Muscle of leg (tissue), 16 donors: ENCODE measurements at places on chromosomes 1 and 21. TPM values are rescaled to one million over a fixed set of nuclear protein-coding genes. Genes with fewer than 3 reads are reported as not detected.

DNA sequence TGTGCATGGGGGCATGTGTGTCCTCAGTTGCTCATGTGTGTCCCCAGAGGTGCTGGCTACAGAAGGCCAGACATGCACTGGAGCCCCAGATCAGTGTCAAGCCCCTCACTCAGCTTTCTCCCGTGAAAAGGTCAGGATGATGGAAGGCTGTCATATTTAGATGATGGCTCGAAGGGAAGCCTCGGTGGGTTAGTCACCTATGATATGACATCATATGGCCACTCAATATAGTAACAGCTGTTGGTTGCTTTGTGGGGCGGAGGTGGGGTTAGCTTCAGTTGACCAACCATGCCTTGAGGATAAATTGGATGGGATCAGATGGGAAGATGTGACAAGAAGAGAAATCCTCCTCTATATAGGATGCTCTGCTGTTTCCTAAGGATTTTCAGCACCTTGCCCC lies 43.5 kb upstream of the ATF3 start:
- H3K36me3 ChIP-seq = no peaks in the 10 kb centered on the region
- peaks cover 16% of the 10 kb centered on the region for H3K4me1 ChIP-seq
- DNase-seq = no peak
- H3K4me3 ChIP-seq = no peak overlapping the region
- H3K27ac ChIP-seq = no peak overlapping the region
- no peaks in the 10 kb centered on the region for H3K27me3 ChIP-seq

GRCh38 chr1:66085600-66085999 lies 292.9 kb downstream of the PDE4B start:
- no peak for DNase-seq
- no peaks in the 10 kb centered on the region for H3K27me3 ChIP-seq
- H3K4me3 ChIP-seq = no peak overlapping the region
- no peak overlapping the region for H3K27ac ChIP-seq
- H3K36me3 ChIP-seq = no peaks in the 10 kb centered on the region

DNA sequence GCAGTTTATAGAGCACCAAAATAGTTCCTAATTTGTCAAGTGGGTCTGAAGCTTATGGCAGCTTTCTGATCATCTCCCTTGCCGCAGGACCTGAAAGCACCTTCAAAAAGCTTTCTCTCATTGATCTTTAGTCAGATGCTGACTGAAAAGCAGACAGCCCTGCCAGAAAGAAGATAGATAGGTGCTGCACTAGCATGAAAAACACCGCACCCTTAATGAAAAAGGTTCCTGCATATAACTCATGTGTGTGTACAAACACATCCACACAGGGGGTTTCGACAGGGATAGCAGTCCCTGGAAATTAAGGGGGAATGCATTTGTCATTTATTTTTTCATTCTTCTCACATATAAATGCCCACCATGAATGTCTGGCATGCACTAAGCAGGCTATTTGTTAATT lies 361.7 kb upstream of the SNX7 start:
- H3K4me3 ChIP-seq = no peak overlapping the region
- H3K27ac ChIP-seq = no peak overlapping the region
- no peaks in the 10 kb centered on the region for H3K27me3 ChIP-seq
- no peak for DNase-seq

DNA sequence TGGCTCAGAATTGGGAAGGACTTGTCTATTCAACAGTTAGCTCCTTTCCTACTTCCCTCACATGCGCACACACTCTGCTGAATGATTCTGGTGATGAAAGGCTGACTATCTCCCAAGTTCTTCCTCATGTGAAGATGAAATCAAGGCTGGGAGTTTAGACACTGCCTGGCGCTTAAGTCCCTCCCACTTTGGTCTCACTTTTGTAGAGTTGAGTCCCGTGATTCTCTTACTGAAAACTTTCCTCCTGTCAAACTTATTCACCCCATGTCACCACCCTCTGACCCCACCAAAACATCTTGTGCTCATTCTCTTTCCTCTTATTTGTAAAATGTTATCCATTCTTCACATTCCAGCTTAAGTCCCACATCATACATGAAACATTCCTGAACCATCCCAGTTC lies 8.4 kb upstream of the MRPS6 start:
- H3K4me3 ChIP-seq = no peak overlapping the region
- DNase-seq = no peak
- H3K27me3 ChIP-seq = peaks cover 4% of the 10 kb centered on the region
- H3K36me3 ChIP-seq = no peaks in the 10 kb centered on the region
- no peak overlapping the region for H3K27ac ChIP-seq

RHBG gene
- total RNA-seq = not detected

ANKRD65 gene
- total RNA-seq = 13.9 TPM

- H3K27ac ChIP-seq = no peak overlapping the region
- peaks cover 2% of the 10 kb centered on the region for H3K27me3 ChIP-seq
- no peaks in the 10 kb centered on the region for H3K4me1 ChIP-seq
- H3K4me3 ChIP-seq = no peak overlapping the region
- no peak for DNase-seq
- no peaks in the 10 kb centered on the region for H3K36me3 ChIP-seq
These were observed 84.6 kb upstream of the SSX2IP start for GRCh38 chr1:84774669-84775534.

DNA sequence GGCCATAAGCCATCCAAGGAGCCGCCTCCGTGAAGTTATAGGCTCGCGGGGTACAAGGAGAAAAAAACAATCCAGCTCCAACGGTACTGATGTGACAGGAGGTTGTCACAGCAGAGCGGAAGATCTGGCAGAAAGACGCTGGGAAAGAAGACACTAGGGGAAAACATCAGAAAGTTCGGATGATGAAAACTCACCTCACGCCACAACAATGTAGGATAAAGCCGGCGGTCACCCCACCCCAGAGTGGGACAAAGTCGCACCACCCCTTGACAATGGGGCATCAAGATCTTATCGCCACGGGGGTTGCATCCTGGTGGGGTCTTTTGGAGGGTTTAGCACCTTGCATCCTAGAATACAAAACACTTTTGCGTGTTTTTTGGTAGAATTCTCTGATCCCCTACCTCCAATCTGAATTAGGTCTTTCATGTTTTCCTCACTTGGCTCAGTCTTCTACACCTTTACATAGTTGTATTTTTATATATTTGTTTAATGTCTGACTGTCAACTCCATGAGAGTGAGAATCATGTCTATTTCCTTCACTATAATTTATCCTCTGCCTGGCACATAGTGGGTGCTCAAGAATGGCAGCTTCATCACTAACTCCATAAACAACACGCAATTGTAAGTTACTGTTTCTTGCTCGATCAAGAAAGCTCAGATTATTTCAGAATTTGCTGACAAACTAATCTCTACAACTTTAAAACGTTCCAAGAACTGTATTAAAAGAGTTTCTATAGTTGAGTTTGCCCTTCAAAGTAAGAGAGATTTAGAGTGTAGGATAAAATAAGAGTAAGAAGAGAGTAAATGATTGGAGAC lies 611 bp upstream of the ZSWIM5 start:
- H3K4me3 ChIP-seq = peak overlapping the region; percentile 39
- DNase-seq = no peak
- peaks cover 33% of the 10 kb centered on the region for H3K27me3 ChIP-seq
- H3K4me1 ChIP-seq = peaks cover 7% of the 10 kb centered on the region
- H3K36me3 ChIP-seq = no peaks in the 10 kb centered on the region

DNA sequence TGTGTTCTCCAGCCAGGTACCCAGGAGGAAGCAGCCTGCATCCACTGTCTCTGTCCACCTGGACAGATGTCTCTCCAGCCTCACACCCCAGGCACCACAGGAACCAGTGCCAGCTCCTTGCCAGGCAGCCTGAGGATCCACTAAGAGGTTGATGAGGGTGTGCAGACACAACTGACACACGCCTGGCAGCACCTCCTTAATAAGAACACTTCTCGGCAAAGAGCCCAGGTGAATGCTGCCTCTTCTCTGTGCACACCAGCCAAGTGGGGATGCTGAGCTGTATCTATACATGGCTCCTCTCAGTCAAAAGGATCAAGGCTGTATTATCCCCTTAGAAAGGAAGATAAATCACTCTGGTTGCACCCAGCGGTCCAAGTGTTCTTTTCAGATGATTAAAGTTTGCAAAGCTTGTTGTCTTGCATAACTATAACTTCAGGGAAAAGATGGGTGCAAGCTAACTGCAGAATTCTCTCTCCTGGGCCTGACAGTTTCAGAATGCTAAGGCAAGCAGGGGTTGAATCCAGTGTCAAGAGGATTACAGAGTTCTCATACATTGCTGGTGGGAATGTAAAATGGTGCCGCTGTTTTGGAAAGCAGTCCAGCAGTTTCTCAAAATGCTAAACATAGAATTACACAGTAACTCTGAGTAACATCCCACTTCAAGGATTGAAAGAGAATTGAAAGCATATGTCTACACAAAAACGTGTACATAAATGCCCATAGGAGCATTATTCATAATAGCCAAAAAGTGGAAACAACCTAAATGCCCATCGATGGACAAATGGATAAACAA lies 3.7 kb upstream of the CAPN8 start:
- H3K27me3 ChIP-seq = peaks cover 7% of the 10 kb centered on the region
- no peak for DNase-seq
- H3K27ac ChIP-seq = no peak overlapping the region
- H3K4me3 ChIP-seq = no peak overlapping the region
- no peaks in the 10 kb centered on the region for H3K36me3 ChIP-seq
- no peaks in the 10 kb centered on the region for H3K4me1 ChIP-seq

CASQ1 gene
- total RNA-seq = 827 TPM

DNA sequence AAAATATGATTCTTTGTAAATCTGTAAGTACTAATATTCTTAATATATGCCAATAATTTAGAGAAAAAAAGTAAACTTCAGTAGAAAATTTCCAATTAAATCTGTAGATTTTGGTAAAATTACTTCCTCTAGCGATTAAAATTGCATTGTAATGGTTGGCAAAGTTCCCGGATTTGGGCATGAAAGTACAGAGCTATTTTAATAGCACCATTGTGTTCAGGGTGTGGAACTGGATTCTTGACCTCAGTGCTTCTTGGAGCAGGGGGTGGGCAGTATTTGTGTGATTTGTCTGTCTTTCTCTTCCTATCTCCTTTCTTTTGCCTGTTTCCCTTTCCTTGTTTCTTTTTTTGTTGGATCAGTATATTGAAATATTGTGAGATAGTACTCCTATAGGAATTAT lies 72.1 kb downstream of the DNM3 start:
- no peak overlapping the region for H3K4me3 ChIP-seq
- no peaks in the 10 kb centered on the region for H3K27me3 ChIP-seq
- H3K36me3 ChIP-seq = no peaks in the 10 kb centered on the region
- no peak overlapping the region for H3K27ac ChIP-seq

- H3K27me3 ChIP-seq = peaks cover 32% of the 10 kb centered on the region
- H3K4me3 ChIP-seq = no peak overlapping the region
These were observed 36.8 kb upstream of the RUNX3 start for GRCh38 chr1:24966724-24967346.

RASSF5 gene
- 3.6 TPM for total RNA-seq

GRCh38 chr21:18493422-18493821 lies 89.8 kb upstream of the TMPRSS15 start:
- no peaks in the 10 kb centered on the region for H3K36me3 ChIP-seq
- no peak overlapping the region for H3K4me3 ChIP-seq
- no peak overlapping the region for H3K27ac ChIP-seq
- no peaks in the 10 kb centered on the region for H3K4me1 ChIP-seq

- H3K27ac ChIP-seq = no peak overlapping the region
- H3K4me1 ChIP-seq = peaks cover 54% of the 10 kb centered on the region
- H3K36me3 ChIP-seq = peaks cover 12% of the 10 kb centered on the region
These were observed 74.9 kb downstream of the CAPZB start for GRCh38 chr1:19410393-19410792.

DNA sequence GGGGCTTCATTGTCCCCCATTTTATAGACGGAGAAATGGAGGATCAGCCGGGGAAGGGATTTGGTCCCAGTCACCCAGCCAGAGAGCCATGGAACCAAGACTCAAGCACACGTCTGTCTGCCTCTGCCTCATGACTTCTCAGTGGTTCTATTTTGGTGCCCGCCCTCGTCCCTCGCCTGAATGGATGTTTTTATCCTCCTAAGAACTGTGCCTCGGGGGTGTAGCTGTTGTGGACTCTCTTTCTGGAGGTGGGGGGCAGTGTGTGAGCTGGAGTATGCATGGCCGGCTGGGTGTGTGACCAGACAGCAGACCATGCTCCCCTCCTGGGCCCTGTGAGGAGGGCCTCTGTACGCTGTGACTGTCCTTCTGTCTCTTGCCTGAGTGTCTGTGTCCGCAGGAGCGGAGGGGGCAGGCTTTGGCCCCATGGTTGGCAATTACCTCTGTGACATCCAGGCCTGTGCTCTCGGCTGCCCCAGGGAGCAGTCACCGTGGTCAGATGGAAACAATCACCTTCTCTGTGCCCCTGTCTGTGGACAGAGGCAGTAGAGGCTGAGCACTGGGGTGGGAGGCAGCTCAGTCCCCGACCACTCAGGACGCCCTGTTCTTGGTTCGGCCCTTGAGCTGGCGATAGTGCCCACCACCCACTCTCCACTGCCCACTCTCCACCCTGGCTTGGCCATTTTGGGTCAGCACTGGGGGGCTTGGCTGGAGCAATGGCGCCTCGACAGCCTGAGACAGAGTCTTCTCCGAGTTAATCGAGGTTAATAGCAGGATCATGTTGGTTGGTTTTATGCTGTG lies 20.4 kb downstream of the WNT4 start:
- peaks cover 24% of the 10 kb centered on the region for H3K4me1 ChIP-seq
- H3K27me3 ChIP-seq = no peaks in the 10 kb centered on the region
- H3K36me3 ChIP-seq = peaks cover 22% of the 10 kb centered on the region
- no peak overlapping the region for H3K27ac ChIP-seq
- H3K4me3 ChIP-seq = no peak overlapping the region

- peak; percentile 77 for DNase-seq
- H3K4me3 ChIP-seq = no peak overlapping the region
- H3K4me1 ChIP-seq = peaks cover 54% of the 10 kb centered on the region
- no peaks in the 10 kb centered on the region for H3K27me3 ChIP-seq
- peak overlapping the region; percentile 69 for H3K27ac ChIP-seq
These were observed 10.1 kb upstream of the MEF2D start for GRCh38 chr1:156510709-156511108.

SYCP1 gene
- not detected for total RNA-seq

DNA sequence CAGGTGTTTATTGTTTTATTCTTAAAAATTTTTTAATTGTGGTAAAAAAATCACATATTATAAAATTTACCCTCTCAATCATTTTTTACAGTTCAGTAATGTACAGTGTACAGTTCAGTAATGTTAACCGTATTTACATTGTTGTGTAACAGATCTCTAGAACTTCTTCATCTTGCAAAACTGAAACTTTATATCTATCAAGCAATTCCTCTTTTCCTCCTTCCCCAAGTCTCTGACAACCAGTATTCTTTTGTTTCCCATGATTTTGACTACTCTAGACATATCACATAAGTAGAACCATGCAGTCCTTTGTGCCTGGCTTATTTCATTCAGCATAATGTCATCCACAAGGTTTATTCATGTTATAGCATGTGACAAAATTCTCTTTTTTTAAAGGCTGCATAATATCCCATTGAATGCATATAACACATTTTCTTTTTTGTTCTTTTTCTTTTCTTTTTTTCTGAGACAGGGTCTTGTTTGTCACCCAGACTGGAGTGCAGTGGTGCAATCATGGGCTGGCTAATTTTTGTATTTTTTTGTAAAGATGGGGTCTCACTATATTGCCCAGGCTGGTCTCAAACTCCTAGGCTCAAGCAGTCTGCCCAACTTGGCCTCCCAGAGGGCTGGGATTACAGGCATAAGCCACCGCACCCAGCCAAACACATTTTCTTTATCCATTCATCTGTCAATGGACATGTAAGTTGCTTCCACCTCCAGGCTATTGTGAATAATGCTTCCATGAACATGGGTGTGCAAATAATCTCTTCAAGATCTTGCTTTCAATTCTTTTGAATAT lies 17.2 kb upstream of the RCSD1 start:
- H3K4me3 ChIP-seq = no peak overlapping the region
- H3K4me1 ChIP-seq = peaks cover 10% of the 10 kb centered on the region
